ENCODE measurements at places on chromosomes 2 and 18.

GRCh38 chr2:23988371-23988770 lies 21.5 kb upstream of the MFSD2B start:
- no peak for DNase-seq

DNA sequence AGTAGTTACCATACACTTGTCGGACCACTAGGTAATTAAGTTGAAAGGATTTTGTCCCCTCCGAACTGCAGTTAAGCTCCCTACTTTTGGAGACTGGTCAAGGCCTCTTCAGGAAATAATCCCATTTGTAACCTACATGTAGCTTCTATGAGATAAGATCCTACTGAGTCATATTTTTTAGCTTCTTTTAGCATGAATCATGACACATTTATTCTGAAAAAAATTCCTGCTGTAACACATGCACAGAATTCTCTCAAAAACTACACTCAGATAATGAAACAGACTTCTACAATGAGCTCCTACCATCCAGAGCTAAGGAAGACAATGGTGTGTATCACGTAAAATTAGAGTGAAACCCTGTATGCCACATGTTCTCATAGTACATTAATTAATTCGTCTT lies 100.7 kb upstream of the CCDC195 start:
- DNase-seq: no peak

DNA sequence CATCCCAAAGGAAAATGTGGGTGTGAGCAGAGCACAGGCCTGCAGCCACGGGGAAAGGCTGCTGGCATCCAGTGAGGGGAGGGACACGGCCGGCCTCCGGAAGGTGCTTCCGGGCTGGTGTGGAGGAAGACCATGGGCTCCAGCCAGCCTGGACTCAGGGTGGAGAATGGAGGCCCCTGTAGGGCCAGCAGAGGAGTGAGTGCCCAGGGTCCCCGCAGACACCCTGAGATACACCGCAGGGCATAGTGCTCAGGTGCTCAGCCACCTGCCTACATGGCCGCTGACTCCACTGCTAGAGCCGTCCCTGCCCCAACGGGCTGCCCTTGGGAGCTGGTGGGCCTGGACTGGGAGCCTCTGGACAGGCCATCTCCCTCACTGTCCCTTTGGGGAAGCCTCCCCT lies 28.5 kb upstream of the SNTG2 start:
- no peak for DNase-seq

GRCh38 chr18:60732143-60732542 lies 359.6 kb upstream of the MC4R start:
- DNase-seq: no peak

DNA sequence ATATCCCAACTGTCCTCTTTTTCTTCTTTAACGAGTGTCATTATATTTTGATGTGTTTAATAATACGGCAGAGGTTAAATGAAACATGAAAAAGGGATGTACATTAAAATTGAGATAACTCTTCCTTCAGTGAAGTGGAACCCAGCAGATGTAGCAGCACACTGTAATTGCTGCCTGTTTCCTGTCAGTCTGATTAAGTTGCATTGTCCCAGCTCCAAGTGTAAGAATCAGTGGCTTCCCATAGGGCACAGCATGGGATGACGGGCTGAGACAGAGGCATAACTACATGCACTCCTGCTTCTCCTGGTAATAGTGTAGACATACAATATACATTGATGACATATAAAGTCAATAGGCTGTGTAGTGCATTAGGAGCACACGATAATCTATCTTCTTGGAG lies 175.8 kb upstream of the TCF4 start:
- no peak for DNase-seq

GRCh38 chr2:79271456-79271855 lies 111.9 kb upstream of the REG3A start:
- DNase-seq: no peak

DNA sequence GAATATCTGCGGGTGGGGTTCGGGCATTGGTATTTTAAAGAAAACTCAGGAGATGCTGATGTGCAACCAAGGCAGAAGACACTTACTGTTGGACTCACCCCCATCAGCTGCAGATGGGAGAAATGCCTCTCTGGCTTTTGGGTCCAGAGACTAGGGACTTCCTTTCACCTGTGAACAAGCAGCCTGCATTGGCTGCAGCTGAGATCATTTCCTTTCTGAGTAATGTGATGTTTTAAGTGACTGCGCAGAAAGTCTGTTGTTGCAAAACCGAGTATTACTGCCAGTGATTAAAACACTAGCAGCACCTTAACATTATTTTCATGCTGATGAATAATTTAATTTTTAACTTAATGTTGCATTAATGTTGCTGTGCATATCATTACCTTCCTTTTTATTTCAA lies 143.0 kb downstream of the TSN start:
- peak; percentile 2 for DNase-seq

DNA sequence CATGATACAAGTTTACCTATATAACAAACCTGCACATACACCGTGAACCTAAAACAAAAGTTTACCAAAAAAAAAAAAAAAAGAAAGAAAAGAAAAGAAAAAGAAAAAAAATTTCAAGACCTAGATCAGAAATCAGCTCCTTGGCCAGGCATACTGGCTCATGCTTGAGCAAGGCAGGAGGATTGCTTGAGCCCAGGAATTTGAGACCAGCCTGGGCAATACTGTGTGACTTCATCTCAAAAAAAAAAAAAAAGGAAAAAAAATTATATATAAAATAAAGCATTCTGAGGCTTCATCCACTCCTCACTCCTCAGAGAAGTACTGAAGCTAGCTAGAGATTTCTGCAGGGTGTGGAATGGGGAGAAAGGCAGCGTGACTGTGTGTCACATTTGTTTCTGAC lies 11.8 kb upstream of the PROC start:
- no peak for DNase-seq

DNA sequence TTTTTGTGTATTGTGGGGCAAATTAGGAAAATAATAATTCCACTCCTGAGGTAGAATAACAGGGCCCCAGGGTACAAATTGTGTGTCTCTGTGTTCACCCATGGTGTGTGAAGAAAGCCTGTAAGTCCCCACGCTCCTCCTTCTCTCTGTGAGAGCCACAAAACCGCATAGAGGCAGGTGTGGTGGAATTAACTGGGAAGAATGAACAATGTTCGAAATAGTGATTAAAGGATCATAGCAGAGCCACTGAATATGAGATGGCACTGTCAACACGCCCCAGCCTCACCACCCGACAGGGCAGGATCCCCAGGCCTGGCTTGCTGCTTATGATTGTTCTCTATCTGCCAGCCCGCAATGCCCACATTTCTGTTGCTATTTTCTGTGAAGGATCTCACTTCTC lies 14.1 kb downstream of the IL1RN start:
- no peak for DNase-seq

GRCh38 chr18:77750006-77750405 lies 500.4 kb downstream of the GALR1 start:
- DNase-seq: no peak

DNA sequence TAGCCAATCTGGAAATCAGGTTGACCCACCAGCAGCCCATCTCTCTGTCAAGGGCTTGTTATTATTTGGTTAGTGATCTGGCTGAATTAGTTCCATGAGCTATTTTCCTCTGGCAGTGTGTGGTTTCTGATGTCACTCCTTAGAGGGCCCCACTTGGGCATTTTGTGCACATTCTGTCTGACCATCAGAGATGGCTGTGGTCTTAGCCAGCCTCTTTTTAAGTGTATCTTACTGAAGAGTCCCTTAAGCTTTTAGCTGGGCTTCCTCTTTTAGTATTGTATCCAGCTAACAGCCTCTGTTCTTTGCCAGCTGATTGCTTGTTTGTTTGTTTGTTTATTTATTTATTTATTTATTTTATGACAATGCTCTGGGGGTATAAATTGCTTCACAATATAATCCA lies 951.1 kb upstream of the CNTNAP5 start:
- DNase-seq: no peak

- DNase-seq: no peak
Measured at GRCh38 chr2:74694281-74694680, 40.2 kb downstream of the SEMA4F start.

DNA sequence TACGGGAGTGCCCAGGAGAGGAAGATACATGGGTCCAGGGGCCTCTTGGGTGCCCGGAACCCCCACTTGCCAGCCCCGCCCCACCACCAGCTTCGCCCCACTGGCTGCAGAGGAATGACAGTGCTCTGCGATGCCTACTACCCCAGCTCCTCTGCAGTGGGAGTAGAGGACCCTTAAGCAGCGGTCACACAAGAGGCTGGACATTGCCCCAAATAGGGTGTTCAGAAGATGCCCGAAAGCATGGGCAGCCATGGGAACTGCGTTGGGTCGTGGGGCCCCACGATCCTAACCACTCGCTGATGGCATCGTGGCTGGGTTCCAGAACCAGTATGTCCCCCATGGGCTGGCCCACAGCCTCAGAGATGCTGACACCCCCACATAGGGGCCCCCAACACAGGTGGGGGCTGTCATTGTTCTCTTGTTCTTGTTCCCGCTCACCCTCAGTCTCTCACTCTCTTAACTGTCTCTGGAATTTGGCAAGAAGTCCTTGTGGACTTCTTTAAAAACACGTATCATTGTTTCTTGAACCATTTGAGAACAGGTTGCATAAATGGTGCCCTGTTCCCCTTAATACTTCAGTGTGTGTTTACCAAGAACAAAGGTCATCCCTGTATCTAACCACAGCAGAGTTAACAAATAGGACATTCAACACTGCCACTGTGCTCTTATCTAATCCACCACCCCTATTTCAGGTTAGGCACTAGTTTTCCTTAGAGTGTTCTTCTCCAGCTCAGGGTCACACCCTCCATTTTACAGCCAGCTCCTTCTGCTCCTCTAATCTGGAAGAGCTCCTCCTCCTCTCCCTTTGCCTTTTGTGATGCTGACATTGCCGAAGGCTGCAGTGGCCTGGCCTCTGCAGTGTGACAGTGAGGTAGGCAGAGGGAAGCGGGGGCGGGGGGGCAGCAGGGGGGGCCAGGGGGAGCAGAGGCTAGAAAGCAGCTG lies 76.3 kb downstream of the STPG4 start:
- DNase-seq: no peak

DNA sequence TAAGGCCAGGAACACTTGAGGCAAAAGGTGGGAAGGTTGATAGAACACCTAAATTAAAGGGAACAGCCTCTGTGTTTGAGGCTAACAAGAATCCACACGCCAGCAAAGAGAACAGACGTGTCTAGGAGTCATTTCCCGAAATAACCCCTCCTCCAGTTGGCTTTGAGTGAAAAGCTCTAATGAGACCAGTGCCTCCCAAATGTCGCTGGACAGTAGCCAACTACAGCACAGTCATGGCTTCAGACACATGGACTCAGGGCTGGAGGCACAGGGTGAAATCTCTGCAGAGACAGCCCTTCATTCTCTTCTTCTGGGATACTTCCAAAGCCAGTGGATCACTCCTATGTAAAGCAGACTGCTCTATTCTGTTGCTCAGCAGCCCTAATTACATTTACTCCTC lies 49.6 kb downstream of the SOWAHC start:
- peak; percentile 40 for DNase-seq

- no peak for DNase-seq
Measured at GRCh38 chr18:23077493-23078256, 57.6 kb upstream of the CABLES1 start.

DNA sequence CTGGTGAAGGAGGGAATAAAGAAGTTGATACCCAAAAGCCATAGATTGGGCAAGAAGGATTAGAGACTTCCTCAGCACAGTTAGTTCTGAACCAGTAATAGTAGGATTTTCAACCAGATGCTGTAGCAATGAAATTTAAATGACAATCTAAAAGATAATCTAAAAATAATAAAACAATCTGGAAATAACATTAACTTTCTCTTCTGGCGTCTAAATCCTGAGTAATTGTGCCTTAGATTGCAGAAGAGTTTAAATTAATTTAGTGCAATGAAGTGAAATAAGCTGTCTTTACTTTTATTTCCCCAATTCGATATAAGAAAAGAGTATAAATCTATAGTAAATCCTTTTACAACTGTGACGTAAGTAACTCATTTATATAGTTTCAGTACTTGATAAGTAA lies 186.8 kb upstream of the DOK6 start:
- DNase-seq: no peak

- peak; percentile 32 for DNase-seq
Measured at GRCh38 chr2:138421971-138422335, 79.6 kb upstream of the SPOPL start.

DNA sequence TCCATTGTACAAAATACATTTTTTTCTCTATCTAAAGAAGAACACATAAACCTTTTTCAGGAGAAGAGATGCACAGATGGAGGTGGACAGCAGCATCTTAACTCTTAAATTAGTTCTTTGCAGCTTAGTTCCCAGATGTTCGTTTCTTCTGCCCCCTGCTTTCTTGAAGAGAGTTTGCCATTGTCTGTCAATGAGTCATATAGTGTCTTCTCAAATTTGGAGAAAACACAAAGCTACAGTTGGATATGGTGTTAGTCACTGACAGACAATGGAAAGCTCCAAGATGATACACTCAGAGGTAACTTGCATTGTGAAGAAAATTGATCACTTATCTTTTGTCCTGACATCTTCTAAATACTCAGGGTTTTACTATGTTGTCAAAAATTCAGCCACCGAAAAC lies 48.8 kb upstream of the TMEFF2 start:
- DNase-seq: no peak

DNA sequence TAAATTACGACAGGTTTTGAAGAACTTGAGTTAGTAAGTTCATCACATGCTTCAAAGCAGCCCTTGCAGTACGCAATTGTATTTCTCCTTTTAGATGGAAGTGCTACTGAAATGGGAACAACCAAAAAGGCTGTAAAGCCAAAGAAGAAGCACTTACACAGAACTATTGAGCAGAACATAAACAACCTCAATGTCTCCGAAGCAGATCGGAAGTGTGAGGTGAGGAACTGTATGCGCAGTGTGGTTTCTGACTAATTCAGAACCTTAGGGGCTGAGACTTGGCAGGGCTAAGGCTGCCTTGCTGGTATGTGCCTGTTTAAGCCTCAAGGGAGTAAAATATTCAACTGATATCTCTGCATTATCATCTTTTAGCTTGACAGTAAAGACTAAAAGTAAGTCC lies 8.4 kb downstream of the NCAPH start:
- DNase-seq: no peak

- DNase-seq: no peak
Measured at GRCh38 chr2:148604927-148605326, 39.6 kb upstream of the EPC2 start.

DNA sequence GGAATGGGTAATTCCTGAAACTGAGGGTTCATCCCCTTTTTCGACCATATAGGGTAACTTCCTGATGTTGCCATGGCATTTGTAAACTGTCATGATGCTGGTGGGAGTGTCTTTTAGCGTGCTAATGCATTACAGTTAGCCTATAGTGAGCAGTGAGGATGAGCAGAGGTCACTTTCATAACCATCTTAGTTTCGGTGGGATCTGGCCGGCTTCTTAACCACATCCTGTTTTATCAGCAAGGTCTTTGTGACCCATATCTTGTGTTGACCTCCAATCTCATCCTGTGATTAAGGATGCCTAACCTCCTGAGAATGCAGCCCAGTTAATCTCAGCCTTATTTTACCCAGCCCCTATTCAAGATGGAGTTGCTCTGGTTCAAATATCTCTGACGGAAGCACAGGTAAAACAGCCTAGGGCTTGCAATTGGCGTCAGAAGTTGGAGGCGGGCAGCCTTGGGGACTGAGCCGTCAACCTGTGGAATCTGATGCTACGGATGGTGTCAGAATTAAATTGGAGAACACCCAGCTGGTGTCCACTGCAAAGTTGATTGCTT lies 19.5 kb downstream of the RALBP1 start:
- no peak for DNase-seq

Data from AG09319 (cell line).